SJCRH30 (cell line): ENCODE measurements at places on chromosomes 7 and 10.

GRCh38 chr10:97072851-97073665 lies 112.7 kb downstream of the SLIT1 start:
- DNase-seq: peak; percentile 45

DNA sequence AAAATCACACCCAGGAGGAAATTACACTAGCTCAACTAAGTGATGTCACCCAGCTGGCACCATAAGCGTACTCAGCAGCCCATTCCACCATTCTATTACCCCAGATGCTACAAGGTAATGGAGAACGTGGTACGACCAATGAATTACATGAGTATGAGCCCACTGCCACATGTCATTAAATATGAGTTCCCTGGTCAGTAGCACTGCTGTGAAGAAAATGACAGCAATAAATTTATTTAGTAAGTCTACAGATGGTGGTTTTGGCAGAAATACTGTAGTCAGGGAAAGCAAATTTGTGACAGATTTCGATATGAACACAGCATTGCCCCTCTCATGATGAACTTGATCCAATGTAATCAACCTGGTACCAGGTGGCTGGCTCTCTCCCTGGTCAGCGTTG lies 154.2 kb downstream of the VWC2 start:
- no peak for DNase-seq

- DNase-seq: no peak
These were observed 74.3 kb upstream of the GNAI1 start for GRCh38 chr7:80060218-80060806.

- DNase-seq: no peak
These were observed 313.3 kb downstream of the AGMO start for GRCh38 chr7:15248514-15248913.

DNA sequence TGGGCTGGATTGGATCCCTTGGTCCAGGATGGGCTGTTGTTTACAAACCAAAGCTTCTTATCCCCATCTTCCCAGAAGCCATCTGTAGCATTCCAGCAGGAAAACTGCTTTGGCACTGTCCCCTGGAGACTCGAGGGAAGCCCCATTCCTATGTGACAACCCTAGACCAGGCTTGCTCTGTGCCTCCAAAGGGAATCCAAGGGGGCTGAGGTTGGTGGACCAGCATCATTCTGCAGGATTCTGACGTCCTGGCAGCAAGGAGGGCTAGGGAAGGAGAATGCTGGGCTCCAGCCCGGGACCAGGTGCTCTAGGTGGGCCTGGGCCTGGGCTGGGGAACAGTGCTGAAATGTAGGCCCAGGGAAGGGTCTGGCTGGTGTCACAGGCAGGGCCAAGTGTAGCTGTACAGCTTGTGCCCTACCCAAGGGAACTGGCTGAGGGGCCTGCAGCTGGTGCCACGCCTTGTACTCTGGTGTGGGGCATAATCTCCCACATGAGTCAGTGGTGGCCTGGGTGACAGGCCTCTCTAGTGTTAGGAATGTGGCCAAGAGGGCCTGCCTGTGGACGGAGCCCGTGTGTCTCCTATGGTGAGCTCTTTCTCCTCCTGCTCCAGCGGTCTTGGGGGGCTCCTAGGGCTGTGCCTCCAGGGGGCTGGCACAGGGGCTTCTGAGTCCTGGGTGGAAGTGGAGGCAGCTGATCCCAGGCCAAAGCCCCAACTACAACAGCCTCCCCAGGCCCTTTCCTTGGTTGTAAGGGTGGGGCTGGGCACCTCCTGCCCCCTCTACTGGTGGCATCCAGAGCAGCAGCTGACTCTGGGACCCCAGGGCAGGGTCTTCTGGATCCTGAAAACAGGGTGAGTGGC lies 25.2 kb downstream of the TRIM8 start:
- peak; percentile 69 for DNase-seq

DNA sequence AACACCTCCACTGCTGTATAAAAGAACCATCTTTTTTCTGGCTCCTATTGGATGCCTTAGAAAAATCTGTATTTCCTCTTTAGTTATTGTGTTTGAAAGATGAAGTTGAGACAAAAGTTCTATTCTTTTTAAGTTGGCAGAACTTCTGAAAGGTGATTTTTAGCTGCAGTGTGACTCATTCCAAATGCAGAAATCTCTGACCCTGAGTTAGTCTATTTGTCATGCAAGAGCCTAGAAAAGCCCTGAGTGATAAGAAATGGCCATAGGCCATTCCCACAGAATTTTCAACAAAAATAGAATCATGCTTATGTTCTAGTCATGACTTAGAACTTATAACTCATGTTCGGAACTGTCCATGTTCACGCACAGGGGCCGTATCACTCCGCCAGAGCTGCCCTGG lies 89.1 kb downstream of the EGFR start:
- no peak for DNase-seq

GRCh38 chr7:106858618-106859532 lies 6.2 kb upstream of the PIK3CG start:
- DNase-seq: peak; percentile 62

- peak; percentile 17 for DNase-seq
These were observed 151.3 kb upstream of the KMT2E start for GRCh38 chr7:104862719-104863118.

DNA sequence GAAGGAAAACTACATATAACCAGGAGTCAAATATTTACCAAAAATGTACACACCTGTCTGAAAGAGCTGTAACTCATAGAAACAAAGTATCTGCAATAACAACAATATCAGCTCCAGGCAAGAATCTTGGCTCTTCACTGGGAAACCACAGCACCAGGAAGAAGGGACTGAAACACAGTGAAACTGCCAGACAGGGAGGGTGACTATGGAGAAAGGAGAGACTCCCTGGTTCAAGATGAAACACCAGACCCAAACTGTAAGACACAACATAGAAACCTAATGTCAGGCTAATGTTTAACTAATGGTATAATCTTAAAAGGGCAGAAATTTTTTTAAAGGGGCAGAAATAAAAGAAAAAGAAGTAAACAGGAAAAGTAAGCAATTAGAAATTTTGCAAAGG lies 11.5 kb upstream of the TAS2R39 start:
- no peak for DNase-seq

DNA sequence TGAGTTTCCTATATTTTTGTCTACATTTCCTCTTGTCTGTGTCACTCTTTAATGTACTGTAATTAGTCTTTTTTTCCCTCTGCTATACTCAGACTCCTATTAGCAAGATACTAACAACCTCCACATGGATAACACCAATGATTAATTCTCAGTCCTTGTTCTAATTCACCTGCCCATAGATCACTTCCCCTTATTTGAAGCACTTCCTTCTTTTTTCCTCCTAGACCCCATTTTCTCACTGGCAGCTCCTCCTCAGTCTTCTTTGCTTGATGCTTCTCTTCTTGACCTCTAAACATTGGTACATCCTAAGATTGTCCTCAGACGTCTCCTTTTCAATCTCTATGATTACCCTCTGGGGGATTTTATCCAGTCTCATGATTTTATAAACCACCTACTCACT lies 98.2 kb upstream of the IMMP2L start:
- no peak for DNase-seq

- no peak for DNase-seq
These were observed 1.4 kb downstream of the LRRC18 start for GRCh38 chr10:48938281-48938680.

DNA sequence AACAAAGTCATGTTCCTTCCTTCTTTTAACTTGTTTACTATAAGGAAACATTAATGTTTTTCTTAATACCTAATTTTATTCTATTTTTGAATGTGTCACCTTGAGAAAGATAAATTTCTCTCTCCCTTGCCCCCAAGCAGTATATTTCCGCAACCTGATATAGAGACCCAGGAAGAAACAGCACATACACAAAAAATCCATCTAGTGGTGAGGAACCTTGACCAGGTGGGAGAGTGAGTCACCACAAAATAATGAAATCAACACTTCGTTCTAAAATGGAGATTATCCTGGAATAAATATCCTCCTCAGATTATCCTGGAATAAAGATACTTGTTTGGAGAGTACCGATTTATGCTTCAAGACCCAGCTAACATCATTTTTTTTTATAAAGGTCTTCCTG lies 232.9 kb upstream of the PTN start:
- no peak for DNase-seq

DNA sequence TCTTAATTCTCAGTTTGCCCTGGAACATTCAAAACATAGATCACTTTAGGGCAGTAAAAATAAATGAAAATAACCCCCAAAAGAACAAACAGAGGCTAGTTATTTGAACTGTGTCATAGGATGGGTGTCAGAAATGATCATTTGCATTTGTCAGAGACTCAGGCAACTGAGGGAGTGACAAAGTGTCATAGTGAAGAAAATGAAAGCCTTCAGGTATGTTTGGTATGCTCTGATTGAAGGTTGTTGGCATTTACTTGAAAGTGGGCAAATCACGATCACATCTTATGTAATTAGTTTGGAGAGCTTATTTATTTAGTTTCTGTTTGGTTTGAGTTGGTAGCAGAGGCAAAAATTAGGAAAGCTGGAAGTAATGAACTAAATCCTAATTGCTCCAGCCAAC lies 880.9 kb downstream of the ANKRD7 start:
- no peak for DNase-seq

- no peak for DNase-seq
These were observed 262.0 kb upstream of the YAE1 start for GRCh38 chr7:39304178-39304577.

DNA sequence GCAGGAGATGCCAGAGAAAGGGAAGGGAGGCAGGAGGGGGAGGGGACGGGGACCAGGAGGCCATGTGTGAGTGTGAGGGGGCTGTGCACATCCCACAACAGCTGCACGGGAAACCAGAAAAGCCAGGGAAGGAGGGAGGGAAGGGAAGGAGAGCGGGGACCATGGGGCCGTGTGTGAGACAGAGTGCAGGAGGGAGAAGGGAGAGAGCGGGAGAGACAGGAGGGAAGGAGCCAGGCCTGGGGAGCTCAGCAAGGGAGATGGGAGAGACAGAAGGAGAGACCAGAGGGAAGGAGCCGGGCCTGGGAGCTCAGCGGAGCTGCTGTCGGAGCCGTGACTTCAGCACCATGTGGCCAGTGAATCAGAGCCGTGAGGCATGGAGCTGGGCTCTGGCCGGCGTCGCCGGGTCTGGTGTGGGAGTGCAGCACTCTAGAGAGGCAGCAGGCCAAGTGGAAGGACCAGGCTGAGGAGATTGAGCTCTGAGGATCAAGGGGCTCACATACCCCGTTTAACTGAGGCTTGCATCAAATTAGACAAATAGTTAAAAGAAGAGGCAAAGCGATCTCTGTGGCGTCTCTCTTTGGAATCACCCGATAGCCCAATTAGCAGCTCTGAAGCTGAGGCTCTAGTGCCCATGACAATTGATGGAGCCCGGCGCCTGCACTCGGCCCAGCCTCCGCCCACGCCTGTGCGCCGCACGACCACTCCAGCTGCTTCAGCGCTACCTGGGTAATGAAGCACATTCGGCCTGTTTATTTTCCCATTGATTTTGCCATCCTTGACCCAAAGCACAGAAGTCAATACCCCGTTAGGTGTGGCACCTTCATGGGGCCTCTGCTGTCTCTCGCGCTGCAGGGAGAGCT lies 150.4 kb downstream of the MAD1L1 start:
- peak; percentile 88 for DNase-seq

- DNase-seq: no peak
These were observed 14.6 kb downstream of the VOPP1 start for GRCh38 chr7:55557666-55558188.

- no peak for DNase-seq
These were observed 23.6 kb downstream of the MKRN1 start for GRCh38 chr7:140455743-140456142.

GRCh38 chr7:105871142-105871541 lies 5.3 kb downstream of the ATXN7L1 start:
- DNase-seq: no peak

DNA sequence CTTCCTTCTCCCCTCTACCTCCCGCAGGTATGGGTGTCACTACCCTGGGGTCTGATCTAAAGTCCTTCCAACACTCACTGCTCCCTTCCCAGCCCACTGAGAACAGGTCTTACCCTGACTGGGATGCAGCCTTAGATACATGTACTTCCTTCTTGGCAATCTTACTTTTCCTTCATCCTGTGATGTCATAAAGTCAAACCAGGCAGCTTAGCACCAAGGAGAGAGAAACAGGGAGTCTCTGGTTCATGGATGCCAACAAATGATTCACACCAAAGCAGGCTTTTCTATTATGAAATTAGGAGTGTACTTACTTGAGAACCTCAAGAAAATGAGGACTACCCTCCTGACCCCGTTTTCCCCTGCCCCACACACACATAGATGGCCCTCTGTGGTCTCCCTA lies 111.0 kb upstream of the KMT2E start:
- no peak for DNase-seq

DNA sequence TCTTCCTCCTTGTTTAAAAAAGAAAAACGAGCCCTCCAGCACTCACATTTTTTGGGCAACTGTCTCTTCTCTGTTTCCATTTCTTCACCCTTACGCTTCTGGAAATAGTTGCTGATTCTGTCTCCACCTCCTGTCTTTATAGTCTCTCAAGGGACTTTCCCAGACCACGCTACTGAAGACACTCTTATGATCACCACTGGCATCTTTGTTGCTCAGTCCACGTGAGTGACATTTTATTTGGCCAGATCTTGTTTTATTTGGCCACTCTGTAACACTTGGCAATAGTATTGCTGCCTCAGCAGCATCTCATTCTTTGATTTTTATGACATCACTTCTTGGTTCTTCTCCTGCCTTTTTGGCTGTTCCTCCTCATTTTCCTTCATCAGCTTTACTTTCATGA lies 21.6 kb upstream of the NME8 start:
- DNase-seq: no peak

DNA sequence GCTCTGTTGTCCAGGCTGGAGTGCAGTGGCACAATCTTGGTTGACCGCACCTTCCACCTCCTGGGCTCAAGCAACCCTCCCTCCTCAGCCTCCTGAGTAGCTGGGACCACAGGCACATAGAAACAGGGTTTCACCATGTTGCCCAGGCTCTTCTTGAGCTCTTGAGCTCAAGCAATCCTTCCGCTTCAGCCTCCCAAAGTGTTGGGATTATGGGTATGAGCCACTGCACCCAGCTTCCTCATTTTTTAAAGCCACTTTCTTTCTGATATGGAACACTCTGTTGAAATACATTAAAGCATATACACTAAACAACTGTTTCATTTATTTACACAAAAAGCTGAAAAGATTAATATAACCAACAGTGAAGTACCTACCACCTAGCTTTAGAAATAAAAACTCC lies 117.2 kb downstream of the CLEC2L start:
- no peak for DNase-seq

DNA sequence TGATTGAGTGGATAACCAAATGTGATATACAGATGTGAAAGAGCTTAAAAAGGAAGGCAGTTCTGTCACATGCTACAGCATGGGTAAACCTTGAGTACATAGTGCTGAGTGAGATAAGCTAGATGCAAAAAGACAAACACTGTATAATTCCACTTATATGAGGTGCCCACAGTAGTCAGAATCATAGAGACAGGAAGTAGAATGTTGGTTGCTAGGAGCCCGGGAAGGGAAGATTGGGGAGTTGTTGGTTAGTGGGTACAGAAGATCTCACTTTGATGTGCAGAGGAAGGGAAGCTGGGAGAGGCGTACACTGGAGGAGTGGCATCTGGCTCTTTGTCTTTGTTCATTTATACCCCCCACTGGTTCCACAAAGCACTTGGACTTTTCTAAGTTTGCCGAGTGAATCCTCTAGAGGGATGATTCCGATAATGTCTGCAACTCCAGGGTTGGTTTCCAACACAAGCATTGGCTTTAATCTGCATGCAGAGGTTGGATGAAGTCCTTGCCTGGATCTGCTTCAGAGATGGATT lies 39.5 kb downstream of the TSPAN14 start:
- no peak for DNase-seq

- no peak for DNase-seq
These were observed 134.8 kb downstream of the INHBA start for GRCh38 chr7:41568135-41568534.
